ENCODE measurements at places on chromosomes 4 and X. TPM values are rescaled to one million over a fixed set of nuclear protein-coding genes. Genes with fewer than 3 reads are reported as not detected.

The MAMLD1 gene
- total RNA-seq = 3.9 TPM

The GABRA4 gene
- not detected for total RNA-seq

The NXF2 gene
- not detected for total RNA-seq

The SLC25A53 gene
- total RNA-seq = 8.6 TPM

The DCAF4L1 gene
- 0.24 TPM for total RNA-seq

The OTUD6A gene
- not detected for total RNA-seq

The ENOX2 gene
- total RNA-seq = 10.9 TPM

The ARSJ gene
- 17.6 TPM for total RNA-seq

The BEX5 gene
- total RNA-seq = 2.1 TPM

The BMPR1B gene
- total RNA-seq = 0.78 TPM

The OTC gene
- total RNA-seq = not detected

The CDX4 gene
- total RNA-seq = not detected

The TMEM35A gene
- not detected for total RNA-seq

The TRIM60 gene
- not detected for total RNA-seq

The MAGEC2 gene
- total RNA-seq = not detected

The CFAP47 gene
- 6.1 TPM for total RNA-seq

The TMPRSS11F gene
- not detected for total RNA-seq

The MAGEA12 gene
- total RNA-seq = not detected

The SMIM10L2A gene
- 2.5 TPM for total RNA-seq

The RNF150 gene
- total RNA-seq = 0.46 TPM

The F8A2 gene
- total RNA-seq = 2.5 TPM

The SLC34A2 gene
- total RNA-seq = 796 TPM

The TLL1 gene
- 2.0 TPM for total RNA-seq

The LRRC66 gene
- 0.27 TPM for total RNA-seq

The UGT2B15 gene
- total RNA-seq = 0.34 TPM

The ARAF gene
- total RNA-seq = 102 TPM

The USP17L19 gene
- not detected for total RNA-seq

The USP51 gene
- total RNA-seq = 3.2 TPM

The TLR2 gene
- 102 TPM for total RNA-seq

The CLNK gene
- total RNA-seq = 0.20 TPM

The KIAA1210 gene
- not detected for total RNA-seq

The FATE1 gene
- total RNA-seq = not detected

The DNASE1L1 gene
- total RNA-seq = 44.1 TPM

The NELFA gene
- 28.6 TPM for total RNA-seq

The MID1IP1 gene
- total RNA-seq = 119 TPM

The PGAM4 gene
- not detected for total RNA-seq

The LSM6 gene
- total RNA-seq = 19.6 TPM

The PNMA6E gene
- not detected for total RNA-seq

The IL1RAPL2 gene
- not detected for total RNA-seq

The POU4F2 gene
- total RNA-seq = not detected

The PLS3 gene
- total RNA-seq = 182 TPM

The CTAG1B gene
- total RNA-seq = not detected

The TMEM31 gene
- not detected for total RNA-seq
